ENCODE measurements at places on chromosomes 12 and 14.
A peak's percentile ranks its signal among the peaks of the same experiment; 100 is the strongest.

DNA sequence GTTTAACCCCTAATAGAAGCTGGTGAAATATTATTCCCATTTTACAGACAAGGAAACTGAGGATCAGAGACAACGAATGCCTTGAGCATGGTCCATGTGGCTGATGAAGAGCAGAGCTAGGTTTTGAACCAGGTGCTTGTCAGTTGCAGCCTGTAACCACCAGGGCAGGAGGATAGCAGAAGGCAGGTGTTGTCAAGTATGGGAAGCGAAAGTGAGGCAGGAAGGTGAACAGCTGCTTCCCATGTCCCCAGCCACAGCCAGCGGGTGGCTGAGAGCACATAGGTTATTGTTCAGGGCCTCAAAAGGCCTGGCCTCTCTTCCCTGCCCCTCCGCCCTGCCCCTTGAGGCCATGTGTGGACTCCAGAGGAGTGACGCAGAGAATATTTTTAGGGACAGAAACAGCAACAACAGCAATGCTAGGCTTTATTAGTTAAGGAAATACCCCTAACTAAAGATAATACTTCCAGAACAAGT is 39.6 kb downstream of the IQSEC3 start:
- no peak for DNase-seq

- DNase-seq, result no peak
Measured at GRCh38 chr14:89123215-89123614, 293.8 kb downstream of the FOXN3 start.

DNA sequence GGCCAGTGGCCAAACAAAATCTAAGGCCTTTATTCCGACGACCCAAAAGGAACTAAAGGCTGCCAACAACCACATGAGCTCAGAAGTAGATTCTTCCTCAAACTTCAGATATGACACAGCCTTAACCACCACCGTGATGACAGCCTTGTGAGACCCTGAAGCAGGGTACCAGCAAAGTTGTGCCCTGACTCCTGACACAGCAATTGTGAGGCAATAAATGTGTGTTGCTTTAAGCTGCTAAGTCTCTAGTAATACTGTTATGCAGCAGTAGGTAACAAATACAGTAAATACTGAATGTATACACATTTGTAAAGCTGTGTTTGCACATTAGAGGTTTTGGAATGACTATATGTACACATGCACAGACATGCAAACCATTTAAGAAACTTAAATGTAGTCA is 10.7 kb upstream of the SLC6A13 start:
- peak; percentile 69 for DNase-seq

DNA sequence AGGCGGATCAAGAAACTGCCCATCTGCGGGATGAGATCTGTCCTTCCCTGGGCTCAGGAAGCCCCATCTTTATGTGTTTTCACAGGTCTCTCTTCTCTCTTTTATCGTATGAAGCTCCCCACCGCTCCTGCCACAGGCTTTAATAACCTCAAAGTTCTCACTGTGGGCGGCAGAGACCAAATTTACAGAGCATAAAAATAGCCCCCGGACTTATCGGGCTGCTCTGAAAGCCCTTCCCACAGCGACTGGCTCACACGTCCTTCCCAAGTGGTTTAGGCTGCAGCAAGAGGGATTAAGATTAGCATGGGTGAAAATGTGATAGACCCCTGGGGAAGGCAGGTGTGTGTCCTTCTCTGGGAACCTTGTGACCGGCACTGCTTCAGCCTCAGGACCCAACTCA is 47.8 kb downstream of the TESC start:
- no peak for DNase-seq

DNA sequence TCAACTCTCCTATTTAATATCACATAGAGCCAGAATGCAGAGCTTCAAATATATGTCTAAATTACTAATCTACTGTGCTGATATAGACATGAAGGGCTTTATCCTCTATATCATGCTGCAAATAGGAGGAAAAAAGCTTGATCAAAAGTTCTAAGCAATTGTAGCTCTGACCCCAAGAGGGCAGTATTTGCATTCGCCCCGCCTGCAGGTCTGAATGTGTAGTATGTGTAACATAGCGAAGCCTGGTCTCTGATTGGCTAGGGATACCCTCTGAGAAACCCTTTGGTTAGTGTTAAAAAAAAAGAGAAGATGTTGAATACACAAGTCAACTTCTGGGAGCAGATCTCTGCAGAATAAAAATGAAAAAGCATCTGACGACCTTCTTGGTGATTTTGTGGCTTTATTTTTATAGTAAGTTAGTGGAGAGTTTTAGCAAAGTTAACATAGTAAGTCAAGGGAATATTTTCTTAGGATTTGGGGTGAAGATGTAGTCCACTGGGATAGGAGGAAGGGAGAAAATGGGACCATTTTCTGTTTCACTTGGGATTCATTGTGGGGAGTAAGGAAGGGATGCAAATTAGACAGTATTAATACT is 151.6 kb upstream of the OR4E1 start:
- DNase-seq, result peak; percentile 34

DNA sequence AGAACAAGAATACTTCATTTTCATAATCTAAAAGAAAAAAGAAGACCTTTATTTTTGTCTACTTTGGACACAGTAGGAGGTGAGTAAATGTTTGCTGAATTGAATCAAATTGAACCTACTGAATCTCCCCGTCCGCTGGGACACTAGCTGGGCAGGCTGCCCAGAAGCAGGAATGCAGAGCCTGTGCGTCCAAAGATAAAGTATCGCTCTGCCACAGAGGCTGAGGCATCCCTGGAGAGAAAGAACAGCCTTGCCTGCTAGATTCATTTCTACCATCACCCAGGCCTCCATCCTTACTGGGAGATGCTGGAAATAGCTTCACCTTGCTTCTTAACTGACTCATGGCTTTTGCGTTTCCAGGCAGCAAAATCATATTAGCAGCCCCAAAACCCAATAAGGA is 64.1 kb upstream of the TSPAN11 start:
- DNase-seq, result peak; percentile 85

- DNase-seq, result no peak
Measured at GRCh38 chr12:52759695-52760094, 17.4 kb downstream of the KRT76 start.

- DNase-seq, result no peak
Measured at GRCh38 chr12:95143621-95144205, 70.3 kb upstream of the NR2C1 start.

DNA sequence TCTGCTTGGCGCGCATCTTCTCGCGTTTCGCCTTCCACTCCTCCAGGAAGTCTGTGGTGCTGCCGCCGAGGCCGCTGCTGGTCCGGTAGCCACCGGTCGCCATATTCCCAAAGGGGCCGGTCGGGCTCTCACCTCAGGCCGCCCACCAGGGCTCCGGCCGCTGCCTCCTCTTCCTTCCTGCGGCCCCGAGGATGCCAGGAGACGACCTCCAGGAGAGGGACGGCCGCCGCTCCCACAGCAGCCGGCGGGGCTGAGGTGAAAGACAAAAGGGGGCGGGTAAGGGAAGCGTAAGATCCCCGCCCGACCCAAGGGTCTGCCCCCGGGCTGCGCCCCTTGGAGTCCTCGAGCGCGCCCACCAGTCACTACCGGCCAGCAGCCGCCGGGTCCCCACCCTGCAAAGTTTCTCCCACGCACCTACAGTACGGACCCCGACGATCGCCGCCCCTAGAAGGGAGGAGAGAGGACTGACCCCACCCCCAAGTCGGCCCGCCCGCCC is 574 bp downstream of the PAWR start:
- peak; percentile 30 for DNase-seq

DNA sequence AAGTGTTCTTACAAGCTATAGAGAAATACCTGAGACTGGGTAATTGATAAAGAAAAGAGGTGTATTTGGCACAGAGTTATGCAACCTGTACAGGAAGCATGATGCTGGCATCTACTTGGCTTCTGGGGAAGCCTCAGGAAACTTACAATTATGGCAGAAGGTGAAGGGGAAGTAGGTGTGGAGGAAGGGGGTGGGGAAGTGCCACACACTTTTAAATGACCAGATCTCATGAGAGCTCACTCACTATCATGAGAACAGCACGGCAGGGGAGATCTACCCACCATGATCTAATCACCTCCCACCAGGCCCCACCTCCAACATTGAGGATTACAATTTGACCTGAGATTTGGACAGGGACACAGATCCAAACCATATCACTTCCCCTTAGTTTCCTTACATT is 32.8 kb downstream of the TSHR start:
- DNase-seq, result no peak

- no peak for DNase-seq
Measured at GRCh38 chr12:27344760-27345159, 12.1 kb downstream of the BMAL2 start.

- DNase-seq, result no peak
Measured at GRCh38 chr12:12837813-12838153, 24.6 kb downstream of the DDX47 start.

DNA sequence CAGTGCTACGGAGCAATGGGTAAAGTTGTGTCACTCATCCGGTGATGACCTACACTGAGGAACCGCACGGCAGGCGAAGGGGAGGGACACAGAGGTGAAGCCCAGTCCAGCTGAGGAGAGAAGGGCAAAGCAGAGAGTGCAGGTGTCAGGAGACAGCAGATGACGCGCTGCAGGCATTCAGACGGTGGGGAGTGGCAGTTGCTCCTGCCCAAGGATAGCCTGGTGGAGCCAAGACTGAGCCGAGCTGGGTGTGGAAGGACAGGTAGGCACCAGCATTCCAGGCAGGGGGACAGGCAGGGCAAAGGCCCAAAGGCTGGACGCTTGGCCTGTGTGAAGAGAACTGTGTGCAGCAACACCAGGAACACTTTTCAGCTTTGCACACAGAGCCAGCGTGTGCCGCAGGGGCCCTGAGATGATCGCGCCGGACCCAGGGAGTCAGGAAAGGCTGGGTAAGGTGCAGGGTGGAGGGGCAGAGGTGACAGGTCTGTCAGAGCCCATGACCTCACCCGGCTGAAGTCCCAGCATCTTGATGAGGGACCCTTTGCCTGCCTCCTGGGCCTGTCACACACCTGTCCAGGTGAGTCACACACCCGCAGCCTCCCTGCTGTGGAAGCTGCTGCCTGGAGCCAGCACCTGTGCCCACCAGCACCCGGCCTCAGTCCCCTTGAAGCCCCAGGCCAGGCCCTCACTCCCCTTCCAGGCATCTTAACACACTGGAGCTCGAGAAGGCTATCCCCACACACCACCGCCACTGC is 48.4 kb downstream of the TSPAN11 start:
- no peak for DNase-seq

DNA sequence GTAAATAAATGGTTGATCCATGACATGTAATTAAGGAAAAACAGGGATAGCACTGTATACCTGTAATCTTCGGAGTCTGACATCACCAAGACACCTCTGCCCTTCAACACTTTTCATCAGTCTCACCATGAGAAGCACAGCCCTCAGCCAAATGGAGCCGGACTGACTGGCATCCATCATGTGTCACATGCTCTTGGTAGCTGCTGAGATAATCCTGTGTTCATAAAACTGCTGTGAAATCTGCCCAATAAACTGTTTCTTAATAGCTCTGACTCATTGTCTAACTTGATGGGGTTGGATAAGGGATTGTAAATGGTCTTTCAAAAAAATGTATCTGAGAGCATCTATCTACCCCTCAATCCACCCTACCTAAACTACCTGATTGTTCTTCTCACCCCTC is 33.6 kb downstream of the KCNH5 start:
- no peak for DNase-seq

- DNase-seq, result no peak
Measured at GRCh38 chr12:89927226-89927698, 218.6 kb upstream of the ATP2B1 start.

DNA sequence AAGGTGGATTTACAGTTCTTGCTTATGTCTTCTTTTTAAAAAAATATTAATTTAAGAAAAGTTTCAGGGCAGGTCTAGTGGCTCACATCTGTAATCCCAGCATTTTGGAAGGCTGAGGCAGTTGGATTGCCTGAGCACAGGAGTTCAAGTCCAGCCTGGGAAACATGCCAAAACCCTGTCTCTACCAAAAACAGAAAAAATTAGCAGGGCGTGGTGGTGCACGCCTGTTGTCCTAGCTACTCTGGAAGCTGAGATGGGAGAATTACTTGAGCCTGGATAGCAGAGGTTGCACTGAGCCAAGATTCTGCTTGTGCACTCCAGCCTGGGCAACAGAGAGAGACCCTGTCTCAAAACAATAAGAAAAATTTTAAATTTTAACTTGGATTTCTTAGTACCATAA is 5.4 kb upstream of the TAS2R46 start:
- DNase-seq, result peak; percentile 47
